ENCODE measurements at places on chromosomes 1 and 21. TPM values are rescaled to one million over a fixed set of nuclear protein-coding genes. Genes with fewer than 3 reads are reported as not detected.

DNA sequence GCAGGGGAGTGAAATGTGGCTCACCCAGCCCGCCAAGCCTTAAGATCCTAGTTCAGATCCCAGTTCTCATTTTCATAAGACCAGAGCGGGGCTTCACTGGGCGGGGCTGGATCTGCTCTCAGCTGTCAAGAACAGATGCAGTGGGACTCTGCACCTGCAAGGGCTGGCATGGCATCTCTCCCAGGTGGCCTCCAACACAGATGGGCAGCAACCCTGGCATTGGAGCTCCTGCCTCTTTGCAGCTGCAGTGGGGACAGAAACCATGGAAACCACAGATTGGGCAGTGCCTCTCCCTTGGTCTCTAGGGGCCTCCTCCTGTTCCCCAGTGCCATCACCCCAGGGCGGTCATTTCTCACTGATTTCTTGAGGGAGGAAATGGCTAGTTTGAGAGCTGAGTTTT lies 267.7 kb downstream of the PRDM2 start:
- peaks cover 18% of the 10 kb centered on the region for H3K27me3 ChIP-seq
- no peaks in the 10 kb centered on the region for H3K4me1 ChIP-seq
- DNase-seq = no peak
- H3K27ac ChIP-seq = no peak overlapping the region

Gene OR6N1
- not detected for total RNA-seq

DNA sequence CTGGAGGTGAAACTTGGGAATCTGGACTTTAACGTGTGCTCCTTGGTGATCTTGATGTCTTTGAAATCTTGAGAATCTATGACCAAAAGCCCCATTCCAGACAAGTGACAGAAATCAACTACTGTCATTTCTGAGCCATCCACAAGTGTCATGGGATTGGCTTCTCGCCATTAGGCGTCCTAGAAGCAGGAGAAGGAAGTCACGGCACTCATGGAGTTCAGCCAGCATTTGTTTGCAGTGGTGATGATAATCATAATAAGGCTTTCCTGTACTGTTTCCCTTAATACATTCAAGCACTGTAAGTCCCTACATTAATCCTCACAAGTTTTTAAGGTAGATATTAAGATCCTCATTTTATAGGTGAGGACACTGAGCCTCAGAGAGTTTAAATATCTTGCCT lies 11.9 kb downstream of the F5 start:
- no peak for DNase-seq
- no peaks in the 10 kb centered on the region for H3K27me3 ChIP-seq
- no peaks in the 10 kb centered on the region for H3K4me1 ChIP-seq
- no peak overlapping the region for H3K27ac ChIP-seq
- peaks cover 15% of the 10 kb centered on the region for H3K36me3 ChIP-seq

DNA sequence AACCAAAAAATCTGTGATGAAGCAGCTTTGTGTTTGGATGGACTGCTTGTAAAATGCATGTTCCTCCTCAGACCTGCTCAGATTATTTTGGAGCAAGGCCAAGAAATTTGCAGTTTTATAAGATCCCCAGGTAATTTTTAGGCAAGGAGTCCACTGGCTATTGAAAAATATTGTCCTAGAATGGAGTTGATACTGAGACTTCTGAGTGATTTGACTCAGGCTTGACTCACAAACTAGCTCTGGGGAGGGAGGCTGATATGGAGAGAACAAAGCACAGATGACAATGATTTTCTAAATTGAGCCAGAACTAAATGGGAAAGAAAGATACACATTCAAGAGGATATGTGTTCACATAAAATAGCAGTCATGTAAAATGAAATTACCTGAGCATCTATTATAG lies 36.7 kb downstream of the AGL start:
- peaks cover 4% of the 10 kb centered on the region for H3K36me3 ChIP-seq
- no peak overlapping the region for H3K4me3 ChIP-seq
- H3K27ac ChIP-seq = no peak overlapping the region
- no peaks in the 10 kb centered on the region for H3K27me3 ChIP-seq

- H3K4me1 ChIP-seq = peaks cover 43% of the 10 kb centered on the region
- peak overlapping the region; percentile 59 for H3K27ac ChIP-seq
- H3K27me3 ChIP-seq = no peaks in the 10 kb centered on the region
- H3K36me3 ChIP-seq = peaks cover 3% of the 10 kb centered on the region
- no peak for DNase-seq
- H3K4me3 ChIP-seq = no peak overlapping the region
Measured at GRCh38 chr1:92502247-92502646, 15.5 kb upstream of the GFI1 start.

Gene NLRP3
- 0.63 TPM for total RNA-seq

GRCh38 chr21:33854604-33855003 lies 61.0 kb downstream of the ATP5PO start:
- H3K4me3 ChIP-seq = no peak overlapping the region
- H3K36me3 ChIP-seq = no peaks in the 10 kb centered on the region
- H3K27me3 ChIP-seq = no peaks in the 10 kb centered on the region
- DNase-seq = no peak
- no peak overlapping the region for H3K27ac ChIP-seq

GRCh38 chr1:59427784-59428183 lies 130.9 kb downstream of the FGGY start:
- H3K27ac ChIP-seq = no peak overlapping the region
- no peaks in the 10 kb centered on the region for H3K36me3 ChIP-seq
- H3K27me3 ChIP-seq = no peaks in the 10 kb centered on the region
- H3K4me3 ChIP-seq = no peak overlapping the region
- H3K4me1 ChIP-seq = peaks cover 15% of the 10 kb centered on the region

DNA sequence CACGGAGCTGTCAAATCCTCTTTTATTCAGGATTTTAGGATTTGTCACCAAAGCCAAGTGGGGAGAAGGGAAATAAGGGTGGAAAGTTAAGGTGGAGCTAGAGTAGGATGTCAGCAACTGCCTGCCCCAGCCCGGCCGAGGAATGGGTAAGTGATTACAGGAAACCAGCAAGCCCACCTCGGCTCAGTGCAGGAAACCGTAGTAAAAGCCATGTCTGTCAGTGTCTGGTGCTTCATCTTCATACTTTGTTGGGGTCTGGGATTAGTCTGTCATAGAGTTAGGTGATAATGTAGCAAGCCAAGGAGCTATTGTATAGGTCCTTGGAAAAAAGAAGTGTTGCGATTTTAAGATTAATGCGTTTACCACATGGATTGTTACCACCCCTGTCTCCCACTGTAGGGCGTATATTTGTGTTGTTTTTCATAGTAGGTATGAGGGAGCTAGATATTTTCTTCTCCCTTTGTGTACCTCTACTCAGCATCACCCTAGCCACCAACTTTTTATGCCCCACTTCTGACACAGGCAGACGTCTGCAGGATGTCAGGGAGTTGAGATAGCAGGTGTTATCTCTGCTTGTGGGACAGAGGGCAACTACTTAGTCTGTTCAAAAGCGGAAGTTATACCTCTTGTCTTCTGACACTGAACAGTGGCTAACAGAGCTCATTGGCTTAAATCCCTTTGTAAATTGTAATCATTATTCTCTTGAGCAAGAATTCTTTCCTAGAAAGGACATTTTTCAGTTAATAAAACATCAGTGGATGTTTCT lies 253.7 kb downstream of the HHAT start:
- no peaks in the 10 kb centered on the region for H3K27me3 ChIP-seq
- no peaks in the 10 kb centered on the region for H3K36me3 ChIP-seq
- DNase-seq = no peak
- H3K27ac ChIP-seq = no peak overlapping the region

- no peak for DNase-seq
- H3K36me3 ChIP-seq = no peaks in the 10 kb centered on the region
- H3K4me3 ChIP-seq = no peak overlapping the region
- no peak overlapping the region for H3K27ac ChIP-seq
Measured at GRCh38 chr1:153778824-153779519, 3.8 kb downstream of the SLC27A3 start.

DNA sequence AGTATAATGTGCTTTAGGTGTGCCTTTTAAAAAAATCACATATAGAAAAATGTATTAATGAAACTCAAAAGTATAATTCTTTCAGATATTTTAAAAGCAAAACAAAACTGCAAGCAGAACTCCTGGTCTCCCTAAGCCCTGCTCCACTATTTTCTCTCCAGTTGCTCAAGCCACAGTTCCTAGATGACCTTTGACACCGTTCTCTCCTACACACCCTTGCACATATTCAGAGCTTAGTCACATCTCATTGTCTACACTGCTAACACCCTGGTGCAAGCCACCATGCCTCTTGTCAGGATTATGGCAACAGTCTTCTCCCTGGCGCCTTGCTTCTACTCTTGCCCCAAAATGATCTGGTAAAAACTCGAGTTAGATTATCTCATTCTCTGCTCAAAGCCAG lies 50.2 kb upstream of the ROR1 start:
- H3K4me1 ChIP-seq = no peaks in the 10 kb centered on the region
- no peak for DNase-seq
- no peaks in the 10 kb centered on the region for H3K36me3 ChIP-seq
- no peak overlapping the region for H3K4me3 ChIP-seq

DNA sequence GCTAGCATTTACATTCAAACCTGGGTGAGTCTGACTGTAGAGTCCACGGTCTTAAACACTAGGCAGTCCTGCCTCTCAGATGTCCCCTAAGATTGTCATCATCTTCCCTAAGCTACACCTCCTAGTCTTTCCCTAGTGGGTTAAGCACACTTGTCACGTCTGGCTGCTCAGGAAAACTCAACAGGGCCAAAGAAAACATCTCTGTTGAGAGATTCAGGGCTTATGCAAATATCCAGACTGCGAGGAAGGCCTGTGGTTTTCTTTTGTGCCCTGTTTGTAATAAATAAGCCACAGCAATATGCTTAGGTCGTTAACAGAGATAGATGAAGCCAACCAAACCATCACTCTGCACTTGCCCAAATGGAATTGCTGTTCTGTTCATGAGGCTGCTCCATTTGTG lies 472.6 kb upstream of the DEPDC1 start:
- no peaks in the 10 kb centered on the region for H3K27me3 ChIP-seq
- no peak overlapping the region for H3K27ac ChIP-seq
- no peaks in the 10 kb centered on the region for H3K36me3 ChIP-seq
- no peaks in the 10 kb centered on the region for H3K4me1 ChIP-seq

DNA sequence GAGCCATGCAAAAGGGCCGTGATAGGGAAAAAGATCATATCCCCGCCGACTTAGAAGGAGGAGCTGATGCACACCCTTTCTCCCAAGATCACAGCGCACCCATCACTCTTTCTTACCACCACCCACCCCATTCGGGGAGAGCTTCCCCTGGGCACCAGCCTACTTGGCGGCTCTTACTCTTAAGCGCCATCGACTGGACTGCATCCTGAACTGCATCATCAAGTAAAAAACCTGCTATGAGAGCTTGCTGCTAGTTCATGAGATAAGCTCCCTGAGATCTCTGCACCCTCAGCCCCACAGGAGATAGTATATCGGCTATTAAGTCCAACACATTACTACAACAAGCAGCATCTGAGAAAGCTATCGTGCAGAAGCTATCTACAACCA lies 125.1 kb downstream of the BARHL2 start:
- peaks cover 14% of the 10 kb centered on the region for H3K27me3 ChIP-seq
- H3K27ac ChIP-seq = no peak overlapping the region
- no peak overlapping the region for H3K4me3 ChIP-seq
- H3K36me3 ChIP-seq = peaks cover 6% of the 10 kb centered on the region

Gene FAM3B
- not detected for total RNA-seq

- no peaks in the 10 kb centered on the region for H3K36me3 ChIP-seq
- H3K4me1 ChIP-seq = no peaks in the 10 kb centered on the region
- DNase-seq = no peak
- no peak overlapping the region for H3K27ac ChIP-seq
Measured at GRCh38 chr1:96220651-96221050, 500.9 kb upstream of the PTBP2 start.

- no peaks in the 10 kb centered on the region for H3K36me3 ChIP-seq
- no peaks in the 10 kb centered on the region for H3K4me1 ChIP-seq
- no peak overlapping the region for H3K27ac ChIP-seq
Measured at GRCh38 chr1:226610671-226611070, 62.1 kb downstream of the STUM start.

Gene DYNLT5
- total RNA-seq = not detected

DNA sequence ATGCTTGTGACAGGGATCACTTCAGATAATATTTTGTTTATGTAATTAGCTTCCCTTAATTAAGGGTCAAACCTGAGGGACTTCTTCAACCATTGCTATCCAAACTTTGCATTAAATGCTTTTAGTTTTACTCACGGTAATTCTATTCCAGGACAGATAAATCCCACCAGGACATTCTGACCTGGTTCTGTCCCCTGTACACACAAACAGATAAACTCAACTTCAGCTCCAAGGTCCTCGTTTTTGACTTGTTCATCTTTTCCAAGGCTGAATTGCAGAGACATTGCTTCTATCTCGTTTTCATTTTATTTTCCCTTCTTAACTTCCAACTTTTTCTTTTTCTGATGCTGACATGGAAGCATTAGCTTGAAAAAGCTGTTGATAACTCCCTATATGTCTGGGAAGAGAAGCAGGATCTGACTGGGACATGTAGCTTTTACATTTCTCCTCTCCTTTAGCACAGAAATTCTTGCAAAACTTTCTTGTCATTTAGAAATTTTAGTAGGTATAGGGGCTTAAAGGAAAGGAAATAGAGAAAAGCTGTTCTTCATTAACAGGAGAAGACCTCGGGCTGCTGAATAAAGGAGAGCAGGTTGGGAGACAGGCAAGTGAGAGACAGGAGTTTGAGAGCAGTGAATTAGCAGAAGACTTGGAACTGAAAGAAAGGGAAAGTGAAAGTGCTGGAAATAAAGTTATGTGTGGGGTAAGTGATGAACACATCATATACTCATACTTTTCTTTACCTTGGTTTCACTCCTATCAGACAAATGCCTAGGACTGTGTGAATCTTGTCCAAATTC lies 231.7 kb upstream of the B3GALT2 start:
- H3K27ac ChIP-seq = peak overlapping the region; percentile 85
- H3K36me3 ChIP-seq = peaks cover 3% of the 10 kb centered on the region
- H3K27me3 ChIP-seq = no peaks in the 10 kb centered on the region
- H3K4me3 ChIP-seq = peak overlapping the region; percentile 73

GRCh38 chr21:35044128-35044527 lies 5.0 kb downstream of the RUNX1 start:
- H3K36me3 ChIP-seq = peaks cover 2% of the 10 kb centered on the region
- no peaks in the 10 kb centered on the region for H3K27me3 ChIP-seq
- peak overlapping the region; percentile 89 for H3K4me3 ChIP-seq
- DNase-seq = no peak
- peaks cover 93% of the 10 kb centered on the region for H3K4me1 ChIP-seq

DNA sequence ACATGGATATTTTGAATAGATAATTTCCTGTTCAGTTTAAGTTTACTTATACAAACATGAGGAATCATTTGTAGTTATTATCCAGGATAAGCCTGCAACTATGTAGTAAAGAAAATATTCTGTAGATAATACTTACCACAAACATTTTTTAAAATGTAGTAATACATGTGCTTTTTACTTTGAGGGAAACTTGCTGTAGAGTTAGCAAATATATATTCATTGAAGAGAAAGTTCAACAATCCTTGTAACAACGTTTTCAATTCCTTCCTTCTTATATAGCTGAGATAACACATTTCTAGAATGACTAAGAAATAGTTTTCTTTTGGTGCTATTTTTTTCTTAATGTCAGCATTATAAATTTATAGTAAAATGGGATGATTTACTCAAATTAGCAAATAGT lies 664.6 kb upstream of the ADAMTS5 start:
- no peaks in the 10 kb centered on the region for H3K36me3 ChIP-seq
- H3K27ac ChIP-seq = no peak overlapping the region
- DNase-seq = no peak
- no peaks in the 10 kb centered on the region for H3K4me1 ChIP-seq
- no peaks in the 10 kb centered on the region for H3K27me3 ChIP-seq
- no peak overlapping the region for H3K4me3 ChIP-seq

GRCh38 chr21:25409978-25410377 lies 197.3 kb downstream of the MRPL39 start:
- no peak for DNase-seq
- peaks cover 5% of the 10 kb centered on the region for H3K36me3 ChIP-seq
- no peak overlapping the region for H3K27ac ChIP-seq
- no peaks in the 10 kb centered on the region for H3K4me1 ChIP-seq
- H3K27me3 ChIP-seq = no peaks in the 10 kb centered on the region
- H3K4me3 ChIP-seq = no peak overlapping the region
